Prostate gland (tissue), 2 donors: ENCODE measurements at places on chromosomes 5 and 9. TPM values are rescaled to one million over a fixed set of nuclear protein-coding genes. Genes with fewer than 3 reads are reported as not detected.

GRCh38 chr5:77031891-77032290, 1.7 kb downstream of the AGGF1 start:
- no peak for DNase-seq

Gene FAM169A
- 16.6 TPM for total RNA-seq

GRCh38 chr9:127033789-127034188, 88.6 kb downstream of the ANGPTL2 start:
- no peak for DNase-seq

Gene MLANA
- total RNA-seq = not detected

- DNase-seq = no peak
These were observed 36.8 kb upstream of the TEX48 start for GRCh38 chr9:114718801-114719221.

Gene CTSL
- total RNA-seq = 87.3 TPM

- no peak for DNase-seq
These were observed 195.9 kb downstream of the SLIT3 start for GRCh38 chr5:169104937-169105494.

DNA sequence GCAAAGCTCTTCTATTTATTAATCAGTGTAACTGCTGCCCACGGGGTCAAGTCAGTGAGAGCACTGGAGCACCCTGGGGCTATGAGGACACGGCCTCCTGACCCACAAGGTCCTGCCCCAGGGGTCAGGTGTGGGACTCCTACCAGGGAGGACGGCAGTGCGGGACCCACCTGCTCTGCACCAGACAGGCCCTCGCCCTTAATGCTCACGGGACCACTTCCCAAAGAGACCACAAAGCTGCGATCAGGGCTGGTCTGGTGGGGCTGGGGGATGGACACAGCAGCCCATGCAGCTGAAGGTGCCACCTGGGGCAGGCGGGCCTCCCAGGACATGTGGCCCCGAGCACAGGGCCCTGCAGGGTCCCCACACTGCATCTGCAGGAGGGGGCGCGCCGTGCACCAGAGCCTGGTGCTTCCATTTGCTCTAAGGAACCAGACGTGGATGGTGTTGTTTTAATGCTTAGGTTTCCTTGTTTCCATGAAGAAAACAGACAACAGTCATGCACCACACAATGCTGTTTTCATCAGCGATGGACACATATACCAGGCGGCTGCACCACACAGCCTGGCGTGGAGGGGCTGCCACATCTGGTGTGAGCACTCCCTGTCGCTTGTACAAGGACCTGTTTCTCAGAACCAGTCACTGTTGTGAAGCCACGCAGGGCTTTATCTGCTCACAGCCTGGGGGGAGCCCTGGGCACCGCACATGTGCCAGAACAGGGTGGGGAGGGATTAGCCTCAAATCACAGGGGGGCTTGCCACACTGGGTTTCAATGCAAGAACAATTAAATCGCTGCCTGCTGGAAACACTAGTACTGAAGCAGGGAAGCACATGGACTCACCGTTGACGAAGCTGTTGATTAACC, 22.6 kb downstream of the CLPTM1L start:
- no peak for DNase-seq
